CD4-positive, alpha-beta memory T cell (primary cell): ENCODE measurements at places on chromosomes 12 and 14.
A peak's percentile ranks its signal among the peaks of the same experiment; 100 is the strongest.

GRCh38 chr14:64747327-64747726 is 43.1 kb downstream of the PLEKHG3 start:
- no peak for DNase-seq

GRCh38 chr14:106491851-106492250 is 965.5 kb downstream of the TMEM121 start:
- DNase-seq = no peak

DNA sequence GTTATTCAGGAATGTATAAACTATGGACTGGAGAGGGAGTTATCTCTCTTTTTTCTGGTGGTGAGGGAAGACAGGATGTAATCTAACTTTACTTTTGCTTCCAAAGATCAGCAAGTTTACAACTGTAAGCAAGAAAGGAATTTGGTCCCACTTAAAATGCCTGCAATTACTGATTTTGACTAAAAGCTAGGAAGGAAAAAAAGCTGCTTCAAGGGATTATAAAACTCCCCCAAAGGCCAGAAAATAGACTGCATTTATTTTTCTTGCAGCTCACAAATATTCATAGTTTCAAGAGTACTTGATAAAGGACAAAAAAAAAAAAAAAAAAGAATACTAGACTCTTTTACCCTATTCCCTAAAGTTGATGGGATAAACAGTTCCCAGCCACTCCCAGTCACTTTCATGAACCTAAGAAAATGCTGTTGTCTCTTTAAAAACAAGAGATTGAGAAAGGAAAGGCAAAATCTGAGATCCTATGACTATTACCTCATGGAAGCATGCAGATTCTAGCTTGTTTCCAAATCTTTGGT is 128.7 kb upstream of the BMP4 start:
- no peak for DNase-seq

DNA sequence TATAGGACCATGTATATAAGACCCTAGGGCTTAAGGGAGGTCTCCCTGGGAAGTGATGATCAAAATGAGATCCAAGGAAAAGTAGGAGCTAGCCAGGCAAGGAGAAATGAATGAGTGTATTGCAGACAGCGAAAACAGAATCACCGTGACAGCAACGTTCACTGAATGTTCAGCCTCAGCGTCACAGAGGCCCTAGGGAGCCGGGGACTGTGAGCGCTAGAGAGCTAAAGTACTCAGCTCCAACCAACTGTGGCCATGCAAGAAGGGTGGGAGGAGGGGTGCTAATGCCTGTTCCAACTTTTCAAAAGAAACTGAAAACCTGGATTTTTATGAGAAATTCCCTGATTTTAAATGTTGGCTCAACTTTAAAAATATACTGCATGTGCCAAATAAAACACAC is 105.5 kb upstream of the CCND2 start:
- no peak for DNase-seq

DNA sequence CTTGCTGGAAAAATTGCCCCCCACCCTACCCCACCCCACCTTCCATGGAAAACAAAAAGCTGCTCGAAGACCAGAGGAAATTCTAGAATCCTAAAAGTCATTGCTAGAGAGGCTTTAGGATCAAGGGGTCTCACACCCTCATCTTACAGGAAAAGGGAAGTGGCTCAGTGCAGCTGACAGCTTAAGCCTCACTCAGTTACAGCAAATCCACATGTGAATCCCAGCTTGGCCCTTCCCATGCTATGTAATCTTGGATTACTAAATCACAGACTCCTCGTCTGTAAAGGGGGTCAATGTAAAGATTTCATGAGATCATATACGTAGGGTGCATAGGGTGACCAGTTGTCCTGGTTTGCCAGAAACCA is 25.9 kb downstream of the CMKLR1 start:
- no peak for DNase-seq

GRCh38 chr12:46219877-46220655 is 48.8 kb downstream of the SLC38A1 start:
- peak; percentile 78 for DNase-seq

GRCh38 chr12:41930866-41931437 is 213.7 kb downstream of the GXYLT1 start:
- no peak for DNase-seq

- no peak for DNase-seq
These were observed 58.4 kb downstream of the ATP2B1 start for GRCh38 chr12:89650239-89650638.

- no peak for DNase-seq
These were observed 68.9 kb upstream of the SAV1 start for GRCh38 chr14:50736932-50737419.

GRCh38 chr14:92655419-92656201 is 92.8 kb downstream of the LGMN start:
- no peak for DNase-seq

DNA sequence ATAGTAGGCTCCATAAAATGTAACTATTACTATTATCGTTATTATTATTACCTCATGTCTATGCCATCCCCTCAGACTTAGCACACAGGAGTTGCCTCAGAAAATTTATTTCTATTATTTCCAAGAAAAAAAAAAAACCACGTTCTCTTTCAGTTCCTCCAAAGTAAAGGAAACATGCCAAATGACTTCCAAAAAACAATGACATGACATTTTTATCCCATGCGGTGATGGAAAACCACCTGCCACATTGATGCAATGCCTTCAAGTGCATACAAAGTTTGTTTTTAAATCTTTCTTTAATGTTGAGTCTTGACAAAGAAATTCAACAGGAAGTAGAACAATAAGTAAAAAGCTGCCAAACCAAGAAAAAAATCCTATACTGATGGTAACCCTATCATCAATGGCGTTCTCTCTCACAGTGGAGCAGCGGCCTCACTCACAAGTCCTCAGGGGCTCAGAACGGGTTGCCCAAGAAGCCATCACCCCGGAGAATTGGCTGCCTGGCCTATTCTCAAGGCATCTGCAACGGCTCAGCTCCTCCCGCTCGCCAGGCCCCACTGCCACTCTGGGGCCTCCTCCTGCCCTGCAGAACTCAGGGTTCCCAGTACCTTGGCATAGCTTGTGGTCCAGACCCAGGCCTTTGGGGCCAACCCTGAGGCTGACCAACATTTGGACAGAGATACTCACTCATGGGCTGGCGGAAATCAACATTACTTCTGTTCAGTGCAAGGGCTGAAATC is 51.9 kb downstream of the SERPINA3 start:
- DNase-seq = no peak

DNA sequence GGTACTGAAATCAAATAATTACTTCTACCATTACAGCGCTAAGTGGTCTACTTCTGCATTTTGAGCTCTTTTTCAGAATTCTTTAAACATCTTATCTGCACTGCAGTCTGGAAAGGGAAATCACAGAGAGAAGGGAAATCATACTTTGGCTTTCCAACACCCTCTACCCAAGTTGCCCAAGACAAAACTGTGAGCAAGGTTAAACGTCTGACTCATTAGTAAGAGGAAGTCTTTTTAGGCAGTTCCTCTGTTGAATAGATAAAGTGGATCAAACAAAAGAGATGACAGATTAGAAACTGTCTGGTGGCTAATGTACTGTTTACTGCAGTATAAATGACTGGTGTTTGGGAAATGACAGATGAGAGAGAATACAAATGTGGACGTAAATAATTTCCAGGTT is 858.1 kb downstream of the NRXN3 start:
- no peak for DNase-seq

DNA sequence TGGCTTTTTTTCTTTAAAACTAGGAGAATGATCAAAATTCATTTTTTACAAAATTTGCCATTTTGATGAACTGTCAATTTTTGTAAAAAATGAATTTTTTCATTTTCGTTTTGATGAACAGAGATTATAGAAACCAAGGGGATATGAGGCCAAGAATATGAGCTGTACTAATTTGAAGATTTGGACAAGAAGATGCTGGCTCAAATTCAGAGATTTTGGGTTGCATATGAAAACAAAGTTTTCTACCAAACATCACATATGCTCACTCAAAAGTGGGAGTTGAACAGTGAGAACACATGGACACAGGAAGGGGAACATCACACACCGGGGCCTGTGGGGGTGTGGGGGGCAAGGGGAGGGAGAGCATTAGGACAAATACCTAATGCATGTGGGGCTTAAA is 230.7 kb downstream of the SNAPC1 start:
- no peak for DNase-seq

GRCh38 chr14:103890052-103890371 is 38.2 kb upstream of the TDRD9 start:
- DNase-seq = no peak

GRCh38 chr12:47158792-47159191 is 79.0 kb upstream of the AMIGO2 start:
- DNase-seq = no peak

DNA sequence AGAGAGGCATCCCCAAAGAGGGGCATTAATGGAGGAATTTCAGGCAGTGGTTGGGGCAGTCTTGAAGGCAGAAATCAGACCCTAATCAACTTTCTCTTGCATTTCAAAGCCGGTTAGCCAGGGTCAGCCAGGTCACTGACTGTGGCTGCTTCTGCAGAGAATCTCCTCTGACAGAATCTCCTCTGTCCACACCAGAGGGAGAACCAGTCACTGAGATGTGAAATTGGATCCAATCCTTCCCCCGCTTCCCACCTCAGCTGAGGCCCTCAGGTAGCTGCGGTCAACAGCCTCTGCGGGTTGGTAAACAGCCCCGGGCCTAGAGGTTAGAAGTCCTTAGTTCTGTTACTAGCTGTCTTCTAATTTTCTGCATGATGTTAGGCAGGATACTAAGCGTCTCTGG is 39.8 kb upstream of the NUAK1 start:
- no peak for DNase-seq

- DNase-seq = no peak
These were observed 14.3 kb upstream of the PAPLN start for GRCh38 chr14:73223049-73223448.

DNA sequence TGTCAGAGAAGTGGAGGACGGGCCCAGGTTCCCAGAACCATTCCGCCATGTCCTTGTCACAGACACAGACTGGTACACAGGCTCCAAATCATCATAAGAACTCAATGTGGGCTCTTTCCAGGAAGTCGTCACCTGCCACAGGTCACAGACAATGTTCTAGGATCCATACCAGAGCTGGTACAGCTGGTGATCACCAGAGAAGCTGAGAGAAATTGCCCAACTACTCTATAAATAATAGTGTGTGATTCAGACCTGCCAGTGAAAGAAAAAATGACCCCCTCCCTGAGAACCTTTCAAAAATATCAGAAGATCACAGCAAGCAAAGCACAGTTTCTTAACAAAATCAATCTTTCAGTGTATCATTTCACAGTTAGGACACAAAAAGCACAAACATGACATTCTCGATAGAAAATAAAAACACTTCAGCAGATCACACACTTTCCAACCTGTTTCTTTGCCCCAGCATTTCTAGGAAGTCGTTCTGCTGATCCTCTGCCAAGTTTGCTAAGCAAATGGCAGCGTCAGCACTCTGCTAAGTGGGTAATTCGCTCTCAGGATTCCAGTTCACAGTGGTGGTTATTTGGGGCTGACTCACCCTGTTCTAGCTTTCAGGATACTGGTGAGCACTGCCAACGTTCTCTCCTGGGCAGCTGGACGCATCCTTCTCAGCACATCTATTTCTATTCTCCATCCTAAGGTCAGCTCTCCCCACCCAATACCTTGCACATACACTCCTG is 223.3 kb upstream of the SFSWAP start:
- DNase-seq = no peak

DNA sequence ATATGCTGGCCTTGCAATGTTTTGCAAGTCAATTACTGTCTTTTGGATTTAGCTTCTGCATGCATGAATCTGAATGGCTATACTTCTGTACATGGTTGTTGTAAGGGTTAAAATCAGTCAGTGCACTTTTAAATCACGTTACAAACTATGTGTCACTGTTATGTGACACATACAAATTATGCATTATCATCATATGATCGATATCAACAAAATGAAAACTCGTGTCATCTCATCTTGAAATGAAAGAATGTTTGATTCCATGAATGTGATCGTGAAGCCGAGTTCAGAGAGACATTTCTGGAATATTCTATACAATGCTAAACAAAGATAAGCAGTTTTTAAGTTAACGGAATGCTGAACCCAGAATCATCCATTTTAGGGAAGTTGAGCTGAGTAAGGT is 116.5 kb downstream of the HMGA2 start:
- no peak for DNase-seq

DNA sequence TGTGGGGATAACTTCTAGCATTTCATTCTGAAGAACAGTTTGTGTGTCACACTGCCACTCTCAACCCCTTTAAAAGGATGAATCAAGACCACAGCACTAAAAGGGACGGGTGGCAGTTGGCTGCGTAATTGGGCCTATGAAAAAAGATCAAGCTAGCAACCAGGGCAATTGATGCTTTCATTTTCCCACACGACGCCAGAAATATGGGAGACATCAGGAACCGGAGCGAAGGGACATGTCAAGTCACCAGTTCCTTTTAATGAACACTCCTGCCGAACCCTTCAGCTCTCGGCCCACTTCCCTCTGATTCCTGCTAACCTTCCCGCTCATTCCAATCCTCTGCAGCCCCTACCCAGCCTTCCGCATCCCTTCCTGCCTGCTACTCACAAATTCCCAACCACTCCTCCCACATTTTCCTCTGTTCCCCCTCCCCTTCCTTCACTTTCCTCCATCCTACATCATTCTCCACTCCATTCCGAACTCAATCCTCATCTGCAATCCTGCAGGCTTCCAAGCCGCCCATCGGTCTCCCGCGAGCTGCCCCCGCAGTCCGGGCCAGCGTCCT is 753 bp downstream of the CSRNP2 start:
- DNase-seq = peak; percentile 50

DNA sequence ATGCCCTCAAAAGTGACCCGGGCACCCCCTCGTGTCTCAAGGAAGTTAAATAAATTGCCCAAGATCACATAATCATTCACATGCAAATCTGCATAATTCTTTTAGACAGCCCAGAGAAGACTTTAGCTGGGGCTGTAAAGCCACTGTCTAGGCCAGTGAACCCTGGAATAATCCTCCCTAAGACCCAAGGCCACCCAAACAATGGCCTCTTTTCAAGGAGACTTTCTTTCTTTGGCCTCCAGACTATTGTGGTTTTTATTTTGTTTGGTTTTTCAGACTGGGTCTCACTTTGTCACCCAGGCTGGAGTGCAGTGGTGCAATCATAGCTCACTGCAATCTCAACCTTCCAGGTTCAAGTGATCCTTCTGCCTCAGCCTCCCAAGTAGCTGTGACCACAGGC is 10.6 kb downstream of the SVOP start:
- no peak for DNase-seq

DNA sequence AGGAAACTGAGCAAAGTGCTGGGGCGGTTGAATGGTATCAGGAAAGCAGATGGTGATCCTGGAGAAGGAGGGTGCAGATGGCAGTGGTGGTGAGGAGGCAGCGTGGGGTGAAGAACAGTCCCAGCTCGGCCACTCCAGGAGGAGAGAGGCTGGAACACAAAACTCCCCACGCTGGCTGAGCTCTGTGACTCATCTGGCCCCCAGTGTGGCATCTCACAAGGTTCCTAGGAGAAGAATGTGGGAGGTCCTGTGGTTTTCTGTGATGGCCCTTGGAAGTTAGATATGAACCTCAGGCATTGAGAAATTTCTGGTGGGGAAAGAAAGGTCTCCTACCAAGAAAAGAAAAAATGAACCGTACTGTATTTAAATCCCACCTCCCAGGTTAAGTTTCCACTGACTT is 8.0 kb upstream of the NRXN3 start:
- DNase-seq = no peak

- DNase-seq = no peak
These were observed 8.2 kb upstream of the RESF1 start for GRCh38 chr12:31951008-31951407.
